ENCODE measurements at places on chromosomes 7 and 10.

GRCh38 chr7:19069842-19070241, 47.6 kb downstream of the TWIST1 start:
- no peaks in the 10 kb centered on the region for H3K36me3 ChIP-seq
- 0 out of 2 replicates have a peak, but pooled peaks cover 8% of the 10 kb centered on the region for H3K4me1 ChIP-seq

GRCh38 chr7:82757-83155, 109.6 kb upstream of the FAM20C start:
- H3K27me3 ChIP-seq: no peaks in the 10 kb centered on the region
- H3K4me3 ChIP-seq: no peak overlapping the region
- DNase-seq: no peak
- H3K4me1 ChIP-seq: no peaks in the 10 kb centered on the region

- no peaks in the 10 kb centered on the region for H3K36me3 ChIP-seq
- H3K4me3 ChIP-seq: no peak overlapping the region
- peaks cover 10% of the 10 kb centered on the region for H3K4me1 ChIP-seq
- H3K27ac ChIP-seq: 0 out of 2 replicates have a peak overlapping the region, but pooled peaks have one; percentile 40
- H3K27me3 ChIP-seq: no peaks in the 10 kb centered on the region
Measured at GRCh38 chr7:150313367-150313809, 9.8 kb upstream of the LRRC61 start.

DNA sequence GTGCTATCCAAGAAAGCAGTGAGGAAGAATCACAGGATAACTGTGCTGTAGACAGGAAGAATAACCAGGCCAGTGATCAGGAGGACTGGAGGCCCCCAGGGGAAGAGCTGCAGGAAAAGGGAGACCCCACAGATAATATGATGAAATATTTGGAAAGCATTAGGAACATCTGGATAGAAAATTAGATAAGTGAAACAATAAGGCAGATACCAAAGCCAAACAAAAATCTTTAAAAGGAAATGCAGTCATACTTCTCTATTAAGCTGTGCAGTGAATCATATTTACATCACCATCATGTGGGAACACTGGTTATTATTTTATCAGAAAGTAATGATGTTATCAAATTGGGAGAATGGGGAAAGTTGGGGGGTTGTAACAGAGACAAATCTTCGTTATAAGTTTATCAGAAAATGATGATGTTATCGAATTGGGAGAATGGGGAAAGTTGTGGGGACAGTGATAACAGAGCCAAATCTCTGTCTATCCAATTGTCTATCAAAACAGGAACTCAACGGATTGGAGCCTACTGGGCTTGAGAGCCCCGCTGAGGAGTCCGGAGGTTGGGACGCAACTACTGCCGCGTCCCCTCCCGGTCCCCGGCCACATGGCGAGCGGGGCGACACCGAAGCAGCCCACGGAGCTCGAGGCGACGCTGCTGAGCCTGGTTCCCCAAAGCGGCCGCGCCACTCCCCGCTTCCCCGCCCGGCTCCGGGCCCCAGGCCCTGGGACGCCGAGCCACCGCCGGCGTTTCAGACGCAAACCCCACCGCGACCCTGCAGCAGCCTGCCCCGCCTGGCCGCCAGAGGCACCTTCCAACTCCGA, 14.0 kb upstream of the RALA start:
- H3K4me1 ChIP-seq: peaks cover 32% of the 10 kb centered on the region

GRCh38 chr10:34861293-34862021, 46.4 kb upstream of the PARD3 start:
- DNase-seq: no peak
- no peak overlapping the region for H3K27ac ChIP-seq
- no peaks in the 10 kb centered on the region for H3K27me3 ChIP-seq
- no peaks in the 10 kb centered on the region for H3K36me3 ChIP-seq
- no peaks in the 10 kb centered on the region for H3K4me1 ChIP-seq
- no peak overlapping the region for H3K4me3 ChIP-seq

- no peak overlapping the region for H3K4me3 ChIP-seq
- H3K4me1 ChIP-seq: peaks cover 34% of the 10 kb centered on the region
- DNase-seq: no peak
- H3K36me3 ChIP-seq: no peaks in the 10 kb centered on the region
Measured at GRCh38 chr10:132590094-132590751, 52.6 kb downstream of the INPP5A start.

DNA sequence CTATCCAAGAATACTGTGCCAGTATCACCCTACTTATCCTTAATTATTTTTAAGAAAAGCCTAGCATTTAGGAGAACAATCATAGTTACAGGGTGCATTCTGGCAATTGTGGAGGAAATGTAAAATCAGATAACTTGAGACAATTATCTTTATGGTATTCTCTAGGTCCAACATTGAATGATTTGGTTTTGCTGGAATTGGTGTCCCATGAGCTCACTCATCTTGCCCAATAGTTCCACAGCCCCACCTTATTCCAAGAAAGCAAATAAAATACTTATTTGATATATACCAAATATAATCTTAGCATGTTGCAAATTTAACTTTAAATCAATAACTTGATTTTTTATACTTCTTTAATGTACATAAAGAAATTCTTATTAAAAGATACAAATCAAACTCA, 65.3 kb downstream of the DGKB start:
- no peaks in the 10 kb centered on the region for H3K4me1 ChIP-seq
- no peak overlapping the region for H3K4me3 ChIP-seq
- no peak overlapping the region for H3K27ac ChIP-seq

DNA sequence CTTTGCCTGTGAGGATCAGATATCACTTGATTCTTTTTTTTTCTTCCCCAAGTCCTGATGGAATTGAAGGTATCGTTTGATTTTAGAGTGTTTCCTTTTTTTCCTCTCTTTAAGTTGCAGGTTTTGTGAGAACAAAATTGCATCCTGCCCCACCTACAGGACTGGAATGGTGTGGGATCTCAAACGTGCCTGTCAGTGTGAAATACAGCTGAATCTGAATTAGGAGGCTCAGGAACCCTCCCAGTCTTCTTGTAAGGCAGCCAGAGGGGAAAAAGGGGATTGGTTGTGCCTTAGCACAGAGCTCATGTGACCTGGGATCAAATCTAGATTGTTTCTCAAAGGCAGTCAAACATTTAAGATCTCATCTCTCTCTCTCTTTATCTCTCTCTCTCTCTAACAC, 32.7 kb upstream of the KLHL7 start:
- peaks cover 35% of the 10 kb centered on the region for H3K4me1 ChIP-seq
- no peaks in the 10 kb centered on the region for H3K27me3 ChIP-seq
- H3K27ac ChIP-seq: no peak overlapping the region
- H3K4me3 ChIP-seq: no peak overlapping the region

GRCh38 chr7:107390916-107391315, 78.9 kb upstream of the GPR22 start:
- H3K27ac ChIP-seq: no peak overlapping the region
- H3K36me3 ChIP-seq: no peaks in the 10 kb centered on the region
- H3K4me3 ChIP-seq: no peak overlapping the region
- DNase-seq: no peak
- no peaks in the 10 kb centered on the region for H3K27me3 ChIP-seq

DNA sequence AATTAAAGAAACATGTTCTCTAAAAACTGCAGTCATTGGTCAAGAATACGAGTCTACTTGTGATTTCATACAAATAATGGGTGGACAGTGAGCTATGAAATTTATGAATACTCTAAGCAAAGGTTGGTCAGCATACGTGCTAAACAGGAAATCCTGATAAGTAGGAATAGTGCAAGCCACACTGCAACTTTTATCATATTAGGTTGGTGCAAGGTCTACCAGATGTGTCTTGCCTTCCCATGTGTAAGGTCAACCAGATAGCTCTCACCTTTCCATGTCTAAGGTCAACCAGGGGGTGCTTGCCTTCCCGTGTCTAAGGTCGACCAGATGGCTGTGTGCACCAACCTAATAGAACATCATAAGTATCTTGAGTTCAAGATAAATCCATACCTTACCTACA, 2.0 kb upstream of the ITGB1 start:
- H3K4me1 ChIP-seq: peaks cover 46% of the 10 kb centered on the region
- no peak for DNase-seq
- H3K27ac ChIP-seq: peak overlapping the region; percentile 99
- H3K36me3 ChIP-seq: peaks cover 29% of the 10 kb centered on the region
- H3K4me3 ChIP-seq: peak overlapping the region; percentile 98
- H3K27me3 ChIP-seq: no peaks in the 10 kb centered on the region

DNA sequence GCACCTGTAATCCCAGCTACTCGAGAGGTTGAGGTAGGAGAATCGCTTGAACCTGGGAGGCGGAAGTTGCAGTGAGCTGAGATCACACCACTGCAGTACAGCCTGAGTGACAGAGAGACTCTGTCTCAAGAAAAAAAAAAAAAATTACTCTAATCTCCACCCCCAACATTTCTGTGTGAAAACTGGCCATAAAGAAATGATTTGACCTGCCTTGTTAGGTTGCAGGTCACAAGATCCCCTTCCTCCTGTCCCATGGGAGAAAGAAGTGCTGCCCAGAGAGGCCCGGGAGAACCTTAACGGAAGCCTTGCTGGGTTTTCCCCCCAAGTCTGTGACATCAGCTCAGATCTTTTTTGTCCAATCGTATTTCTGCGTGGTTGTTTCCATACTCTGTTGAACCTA, 8.7 kb upstream of the CALHM1 start:
- no peak overlapping the region for H3K27ac ChIP-seq
- no peak for DNase-seq
- no peak overlapping the region for H3K4me3 ChIP-seq
- peaks cover 13% of the 10 kb centered on the region for H3K4me1 ChIP-seq
- no peaks in the 10 kb centered on the region for H3K27me3 ChIP-seq

DNA sequence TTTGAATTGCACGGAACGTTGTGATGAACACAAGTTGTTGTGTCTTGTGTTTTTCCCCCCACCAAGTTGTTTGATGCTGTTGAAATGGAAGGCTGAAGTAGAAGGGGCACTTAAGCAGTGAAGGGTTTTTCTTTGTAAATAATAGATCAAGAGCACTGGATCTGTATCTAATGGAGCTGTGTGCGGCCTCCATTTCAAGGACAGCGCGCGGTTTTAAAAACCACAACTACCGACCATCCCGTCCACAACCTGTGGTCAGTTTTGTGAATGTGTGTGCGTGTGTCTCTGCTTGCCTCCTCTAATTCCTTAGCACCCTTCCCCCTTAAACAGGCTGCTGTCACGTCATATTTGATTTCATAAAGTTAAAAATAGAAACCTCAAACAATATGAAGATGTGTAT, 165.5 kb downstream of the TCF7L2 start:
- H3K27ac ChIP-seq: no peak overlapping the region
- no peaks in the 10 kb centered on the region for H3K4me1 ChIP-seq
- no peaks in the 10 kb centered on the region for H3K36me3 ChIP-seq
- no peak for DNase-seq

GRCh38 chr10:1243486-1244234, 187.5 kb downstream of the WDR37 start:
- no peak overlapping the region for H3K4me3 ChIP-seq
- no peak overlapping the region for H3K27ac ChIP-seq
- DNase-seq: no peak
- peaks cover 10% of the 10 kb centered on the region for H3K27me3 ChIP-seq
- no peaks in the 10 kb centered on the region for H3K36me3 ChIP-seq

DNA sequence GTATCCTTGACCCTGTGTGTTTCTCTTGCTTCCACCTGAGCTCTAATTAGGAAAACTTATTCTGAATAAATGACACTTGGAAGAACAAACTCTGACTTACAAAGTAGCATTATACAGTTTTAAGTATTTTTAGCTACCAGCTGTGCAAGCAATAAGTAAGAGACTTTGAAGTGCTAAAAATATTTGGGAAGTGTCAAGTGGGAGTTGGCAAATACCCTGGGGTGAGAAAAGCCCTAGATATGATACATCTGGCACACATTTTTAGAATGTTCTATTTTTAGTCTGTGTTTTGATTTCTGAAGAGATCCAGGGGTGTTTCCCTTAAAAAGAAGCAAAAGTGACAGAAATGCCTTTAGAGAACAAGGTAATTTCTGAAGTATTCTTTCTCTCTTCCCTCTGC, 132.7 kb upstream of the TEX47 start:
- no peak overlapping the region for H3K27ac ChIP-seq
- H3K27me3 ChIP-seq: no peaks in the 10 kb centered on the region
- H3K4me1 ChIP-seq: no peaks in the 10 kb centered on the region
- H3K4me3 ChIP-seq: no peak overlapping the region

DNA sequence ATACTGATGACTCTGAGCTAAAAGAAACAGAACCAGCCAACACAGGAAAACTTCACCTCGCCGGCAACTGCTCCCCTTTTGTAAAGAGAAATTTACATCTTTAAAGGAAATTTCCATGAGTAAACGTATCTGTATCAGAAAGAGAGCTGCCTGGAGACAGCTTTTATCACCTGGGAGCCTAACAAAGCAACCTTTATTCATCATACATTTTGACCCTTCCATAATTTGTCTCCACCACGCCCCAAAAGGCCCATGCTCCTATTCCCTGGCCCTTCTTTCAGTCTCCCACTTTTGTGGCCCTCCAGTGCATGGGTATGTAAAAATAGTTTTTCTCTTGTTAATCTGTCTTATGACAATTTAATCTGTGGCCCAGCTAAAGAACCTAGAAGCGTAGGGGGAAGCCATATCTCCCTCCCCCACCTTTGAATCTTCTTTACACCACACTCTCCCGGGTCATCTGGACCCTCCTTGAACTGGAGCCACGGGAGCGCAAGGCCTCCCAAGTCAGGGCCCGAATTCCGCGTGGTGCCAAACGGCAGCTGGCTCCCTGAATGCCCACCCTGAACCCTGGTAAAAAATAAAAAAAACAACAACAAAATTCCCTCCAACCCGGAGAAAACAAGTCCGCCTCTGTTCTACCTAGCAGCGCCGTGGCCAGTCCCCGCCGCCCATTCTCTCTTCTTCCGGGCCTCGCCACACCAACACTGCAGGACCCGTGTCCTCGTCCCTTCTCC, 15.4 kb upstream of the FKBP9 start:
- no peaks in the 10 kb centered on the region for H3K27me3 ChIP-seq
- peak overlapping the region; percentile 86 for H3K4me3 ChIP-seq
- peak overlapping the region; percentile 51 for H3K27ac ChIP-seq
- H3K4me1 ChIP-seq: peaks cover 19% of the 10 kb centered on the region
- no peak for DNase-seq
- H3K36me3 ChIP-seq: peaks cover 13% of the 10 kb centered on the region

- no peaks in the 10 kb centered on the region for H3K27me3 ChIP-seq
- peaks cover 11% of the 10 kb centered on the region for H3K4me1 ChIP-seq
- H3K4me3 ChIP-seq: no peak overlapping the region
Measured at GRCh38 chr10:71509444-71509843, 112.7 kb downstream of the CDH23 start.

DNA sequence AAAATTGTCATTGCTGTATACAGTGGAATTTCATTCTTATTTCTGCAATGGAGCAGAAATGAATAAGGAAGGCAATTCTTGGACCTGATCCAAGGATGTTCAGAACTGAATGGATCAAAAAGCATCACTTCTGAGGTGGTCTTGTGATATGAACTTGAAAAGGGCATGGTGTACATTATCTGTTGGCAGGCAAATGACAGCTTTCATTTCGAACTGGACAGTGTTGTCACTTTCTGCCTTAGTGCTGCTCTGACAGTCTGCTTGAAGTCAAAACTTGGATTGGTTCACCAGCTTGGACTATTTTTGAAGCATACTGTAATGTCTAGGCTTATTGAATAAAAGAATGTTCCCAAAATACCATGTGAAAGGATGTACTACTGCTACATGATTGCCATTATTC, 52.0 kb downstream of the VCL start:
- H3K27me3 ChIP-seq: no peaks in the 10 kb centered on the region
- no peak overlapping the region for H3K27ac ChIP-seq
- H3K4me3 ChIP-seq: no peak overlapping the region
- DNase-seq: no peak
- H3K4me1 ChIP-seq: peaks cover 39% of the 10 kb centered on the region

GRCh38 chr10:43901302-43901701, 252.6 kb upstream of the ZNF32 start:
- H3K27me3 ChIP-seq: no peaks in the 10 kb centered on the region
- no peaks in the 10 kb centered on the region for H3K4me1 ChIP-seq
- H3K4me3 ChIP-seq: no peak overlapping the region
- H3K27ac ChIP-seq: no peak overlapping the region
- DNase-seq: no peak
